ENCODE measurements at places on chromosomes 2 and 18.

GRCh38 chr18:11502368-11502767, 107.0 kb upstream of the SLC35G4 start:
- no peak for DNase-seq

DNA sequence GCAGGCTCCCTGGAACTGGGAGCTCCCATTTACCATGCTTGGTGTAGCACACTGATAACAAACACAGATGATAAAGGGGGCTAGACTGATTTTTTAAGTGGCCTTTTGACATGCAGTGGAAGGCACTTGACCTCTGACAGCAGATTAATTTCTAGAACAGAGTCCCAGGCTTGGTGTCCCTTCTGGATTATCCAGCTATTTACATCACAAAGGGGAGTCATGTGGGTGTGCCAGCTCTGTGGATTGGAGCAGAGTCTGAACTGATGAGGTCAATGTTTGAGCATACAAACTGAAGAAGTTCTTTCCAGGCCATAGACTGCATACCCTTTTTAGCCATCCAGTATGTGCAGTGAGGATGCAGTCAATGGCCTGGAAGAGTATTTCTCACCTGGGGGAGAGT, 31.5 kb upstream of the SIX2 start:
- DNase-seq: no peak

GRCh38 chr2:19046986-19047780, 311.2 kb downstream of the OSR1 start:
- DNase-seq: no peak

DNA sequence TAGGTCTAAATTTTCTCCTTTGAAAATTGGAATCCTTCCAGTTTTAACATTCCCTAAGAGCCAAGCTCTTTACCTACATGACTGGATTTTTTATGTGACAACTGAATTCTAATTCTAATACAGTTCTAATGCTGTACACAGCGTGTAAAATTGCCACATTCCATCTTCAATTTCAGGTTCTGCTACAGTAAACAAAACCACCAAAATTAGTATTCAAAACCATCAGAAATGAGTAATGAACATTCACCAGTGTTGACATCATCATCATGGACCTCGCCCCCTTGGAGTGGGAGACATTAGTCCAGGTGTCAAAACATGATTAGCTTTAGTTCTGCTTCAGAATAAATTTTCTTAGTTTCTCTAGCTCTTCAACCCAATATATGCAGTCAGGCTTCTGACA, 133.6 kb downstream of the MBD2 start:
- DNase-seq: no peak

DNA sequence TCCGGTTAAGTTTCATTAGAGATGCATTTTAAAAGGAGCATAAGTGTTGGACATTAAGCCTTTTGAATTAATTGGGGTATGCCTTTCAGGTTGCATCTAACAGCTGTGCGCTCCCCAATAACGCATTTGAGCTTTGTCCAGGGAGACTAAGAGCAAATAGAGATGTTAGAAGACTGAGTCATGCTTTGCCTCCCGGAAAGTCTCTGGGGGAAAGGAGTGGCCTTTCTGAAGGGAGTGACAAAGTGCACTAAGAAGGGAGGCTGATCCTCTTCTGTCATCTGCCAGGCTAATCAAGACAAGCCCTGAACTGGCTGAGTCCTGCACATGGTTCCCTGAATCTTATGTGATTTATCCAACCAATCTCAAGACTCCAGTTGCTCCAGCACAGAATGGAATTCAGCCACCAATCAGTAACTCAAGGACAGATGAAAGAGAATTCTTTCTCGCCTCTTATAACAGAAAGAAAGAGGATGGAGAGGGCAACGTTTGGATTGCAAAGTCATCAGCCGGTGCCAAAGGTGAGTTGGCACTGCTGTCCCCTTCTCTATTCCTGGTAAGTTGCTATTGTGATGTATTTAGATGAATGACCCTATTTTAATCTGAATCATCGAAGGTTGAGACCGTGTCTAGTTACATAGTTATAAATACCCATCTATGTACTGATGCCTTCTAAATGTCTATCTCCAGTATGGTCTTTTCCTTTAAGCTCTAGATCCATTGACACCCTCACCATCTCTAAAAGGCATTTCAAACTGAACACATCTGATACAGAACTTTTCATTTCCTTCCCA, 12.1 kb downstream of the TTL start:
- DNase-seq: no peak

GRCh38 chr18:574149-574860, 5.9 kb upstream of the CETN1 start:
- DNase-seq: no peak

DNA sequence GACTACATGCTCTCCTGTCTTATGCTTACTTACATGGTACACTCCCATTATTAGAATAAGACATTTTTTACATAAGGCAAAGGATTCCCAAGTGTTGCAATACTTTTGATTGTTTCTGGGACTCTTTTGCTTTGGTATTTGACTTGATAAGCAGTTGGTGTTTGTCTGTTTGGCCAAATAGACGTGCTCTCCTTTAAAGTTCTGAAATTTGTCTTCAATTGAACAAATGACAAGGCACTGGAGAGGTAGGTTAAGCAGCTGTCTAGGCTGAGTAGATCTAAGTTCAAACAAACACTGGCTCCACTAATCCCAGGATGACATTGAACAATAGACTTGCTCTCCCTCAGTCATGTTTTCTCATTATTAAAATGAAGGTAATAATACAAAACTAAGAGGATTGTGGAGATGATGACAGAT, 430.5 kb downstream of the STK39 start:
- no peak for DNase-seq

- DNase-seq: no peak
These were observed 8.9 kb downstream of the COL6A3 start for GRCh38 chr2:237405006-237405559.

- DNase-seq: no peak
These were observed 49.1 kb downstream of the PTGR3 start for GRCh38 chr18:75159646-75160356.

DNA sequence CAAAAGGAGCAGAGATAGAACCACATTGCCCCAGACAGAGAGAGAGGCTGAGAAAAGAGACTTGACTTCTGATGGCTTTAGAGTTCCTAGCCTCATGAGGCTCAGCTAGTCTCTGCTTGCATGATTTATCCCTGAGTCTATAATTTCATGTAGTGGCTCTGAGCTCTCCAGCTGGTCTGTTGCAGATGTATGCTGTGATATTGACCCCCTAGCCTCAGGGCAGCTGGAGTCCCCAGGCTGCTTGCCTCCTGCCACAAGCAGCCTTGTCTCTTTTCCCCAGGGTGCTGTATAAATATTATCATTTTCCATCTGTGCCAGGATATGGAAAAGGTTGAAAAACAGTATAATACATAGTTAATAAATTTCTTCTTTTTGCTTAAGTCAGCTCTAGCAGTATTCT, 467.6 kb upstream of the CWC22 start:
- DNase-seq: no peak

DNA sequence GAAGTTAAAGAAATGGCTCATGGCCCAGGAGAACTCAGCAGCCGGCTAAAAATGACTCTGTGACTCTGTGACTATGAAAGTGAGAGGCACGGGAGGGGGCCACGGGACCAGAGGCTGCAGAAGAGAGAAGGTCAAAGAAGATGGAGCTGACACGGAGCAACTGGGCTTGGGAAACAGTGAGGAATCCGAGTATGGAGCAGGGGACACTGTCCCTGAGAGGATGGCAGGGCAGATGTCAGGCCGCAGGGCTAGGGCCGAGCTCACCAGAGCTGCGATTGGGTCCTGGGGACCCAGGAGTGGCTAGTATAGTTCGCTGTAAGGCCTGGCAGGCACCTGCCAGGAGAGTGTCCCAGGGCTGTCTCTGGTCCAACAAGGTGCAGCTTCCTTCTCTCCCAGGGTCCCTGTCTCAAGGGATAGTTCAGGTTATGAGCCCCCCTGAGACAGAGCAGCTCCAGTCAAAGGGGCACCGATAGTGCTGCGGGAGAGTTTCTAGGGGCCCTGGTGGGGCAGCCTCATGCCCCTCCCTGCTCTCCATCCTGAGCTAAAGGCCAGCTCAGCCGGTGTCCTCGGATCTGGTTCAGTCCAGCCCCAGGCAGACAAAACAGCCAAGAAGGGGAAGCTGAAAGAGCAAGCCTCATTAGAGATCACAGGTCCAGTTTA, 42.7 kb downstream of the CIB4 start:
- no peak for DNase-seq

DNA sequence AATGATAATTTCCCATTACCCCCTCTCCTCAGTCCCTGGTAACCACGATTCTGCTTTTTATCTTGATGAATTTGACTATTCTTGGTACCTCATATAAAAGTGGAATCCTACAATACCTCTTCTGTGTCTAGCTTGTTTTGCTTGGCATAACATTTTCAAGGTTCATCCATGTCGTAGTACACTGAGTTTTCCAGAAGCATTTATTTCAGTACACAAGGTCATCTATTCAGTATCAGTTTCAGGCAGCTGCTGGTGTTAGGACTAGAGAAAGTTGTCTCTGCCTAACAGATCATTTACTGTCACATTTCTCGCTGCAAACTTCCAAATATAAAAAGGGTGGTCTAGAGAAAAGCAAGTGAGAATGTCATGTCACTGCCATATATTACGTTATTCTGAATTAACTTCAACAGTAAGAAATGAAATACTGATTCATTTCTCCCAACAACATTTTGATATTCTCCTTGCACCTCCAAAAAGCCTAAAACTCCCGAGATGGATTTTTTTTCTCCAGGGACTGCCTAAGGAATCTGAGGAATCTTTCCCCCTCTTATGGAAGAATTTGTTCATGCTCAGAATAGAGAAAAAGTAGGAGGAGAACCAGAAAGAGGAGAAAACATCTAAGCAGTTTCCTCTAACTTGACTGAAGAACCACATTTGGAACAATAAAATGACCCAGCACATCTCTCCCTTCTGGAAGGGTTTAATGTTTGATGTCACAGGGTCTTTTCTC, 36.0 kb downstream of the CDK15 start:
- no peak for DNase-seq

DNA sequence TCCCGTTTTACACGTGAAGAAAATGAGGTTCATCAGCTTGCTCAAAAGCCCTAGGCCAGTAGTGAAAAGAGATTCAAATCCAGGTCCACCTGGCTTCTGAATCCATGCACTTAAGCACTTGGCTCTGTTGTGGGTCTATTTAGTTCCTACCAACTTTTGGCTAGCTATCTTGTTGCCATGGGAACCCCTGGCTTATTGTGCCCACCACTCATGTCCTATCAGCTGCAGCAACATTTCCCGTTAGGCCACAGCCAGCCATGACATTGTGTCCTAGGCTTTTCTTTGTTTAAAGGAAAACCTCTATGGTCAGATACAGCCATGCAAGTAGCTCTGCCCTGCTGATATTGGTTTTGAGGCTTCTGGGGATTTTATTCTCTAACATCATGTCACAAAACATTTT, 49.8 kb downstream of the PLEK start:
- no peak for DNase-seq

DNA sequence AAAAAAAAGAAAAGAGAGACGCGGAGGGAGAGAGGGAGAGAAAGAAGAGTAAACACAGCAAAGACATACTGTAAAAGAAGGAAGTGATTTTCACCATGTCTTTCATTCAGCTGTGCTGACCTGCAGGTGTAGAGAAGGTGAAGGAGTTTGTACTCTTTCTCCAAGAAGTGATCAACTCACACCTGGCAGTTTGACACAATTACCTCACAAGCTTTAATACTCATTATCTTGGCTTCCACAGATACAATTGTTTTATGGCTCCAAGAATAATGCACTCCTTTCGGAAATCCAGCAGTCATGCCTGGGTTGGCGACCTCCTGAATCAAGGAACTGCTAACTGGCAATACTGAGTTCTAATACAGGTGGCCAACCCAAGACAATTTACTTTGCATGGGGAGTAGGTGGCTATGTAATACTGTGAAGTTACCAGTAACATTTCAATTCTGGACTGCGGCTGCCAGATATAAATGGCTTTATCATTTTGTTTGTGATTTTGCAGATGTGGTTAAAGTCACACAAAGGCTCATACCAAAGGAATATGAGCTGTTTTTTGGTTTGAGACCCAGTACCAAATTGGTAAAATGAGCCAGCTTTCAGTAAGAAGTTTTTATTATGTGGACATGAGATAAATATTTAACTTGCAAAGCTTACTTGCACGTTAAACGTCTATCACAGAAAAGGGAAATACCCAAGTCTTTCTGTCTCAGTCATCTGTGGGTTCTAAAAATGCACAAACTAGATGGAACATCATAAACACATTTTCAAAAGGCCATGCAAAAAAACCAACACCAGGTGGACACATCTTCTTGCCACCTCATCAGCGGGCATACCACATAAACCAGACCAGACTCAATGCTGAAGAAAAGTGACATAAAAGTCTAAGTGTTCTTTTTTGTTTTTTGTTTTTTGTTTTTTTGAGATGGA, 69.3 kb downstream of the NCKAP5 start:
- DNase-seq: no peak

DNA sequence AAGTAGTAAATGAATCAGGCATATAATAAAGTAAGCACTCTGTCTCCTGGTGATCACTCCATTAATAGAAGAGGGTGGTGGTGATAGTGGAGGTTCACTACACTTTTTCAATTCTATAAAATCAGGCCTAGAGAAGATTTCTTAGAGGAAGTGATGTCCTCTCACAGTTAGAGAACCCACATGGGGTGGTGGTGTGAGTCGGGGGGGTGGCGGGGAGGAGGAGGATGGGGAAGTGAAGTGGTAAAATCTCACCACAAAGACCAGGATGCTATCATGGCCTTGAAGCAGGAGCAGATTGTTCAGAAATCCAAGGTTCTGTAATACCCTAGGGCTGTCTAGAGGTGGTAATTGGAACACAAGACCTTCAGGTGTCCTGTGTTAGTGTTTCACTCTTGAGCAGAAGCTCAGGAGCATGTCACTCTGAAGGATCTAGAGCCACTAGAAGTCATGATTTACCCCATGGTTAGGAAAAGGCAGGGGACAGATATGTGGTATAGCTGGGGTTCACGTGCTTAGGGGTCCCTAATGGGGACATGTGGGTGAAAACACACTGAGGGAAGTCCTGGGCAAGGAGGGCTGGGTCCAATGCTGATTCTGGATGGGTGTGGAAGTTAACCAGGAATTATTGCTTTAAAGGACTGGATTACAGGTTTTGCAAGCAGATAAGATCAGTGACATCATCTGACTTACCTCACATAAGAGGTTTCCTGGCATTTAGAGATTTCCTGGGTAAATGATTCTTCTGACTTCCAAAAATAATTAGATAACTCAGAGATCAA, 31.0 kb downstream of the RNF125 start:
- peak; percentile 20 for DNase-seq

GRCh38 chr2:178229927-178230326, 35.6 kb downstream of the OSBPL6 start:
- no peak for DNase-seq

DNA sequence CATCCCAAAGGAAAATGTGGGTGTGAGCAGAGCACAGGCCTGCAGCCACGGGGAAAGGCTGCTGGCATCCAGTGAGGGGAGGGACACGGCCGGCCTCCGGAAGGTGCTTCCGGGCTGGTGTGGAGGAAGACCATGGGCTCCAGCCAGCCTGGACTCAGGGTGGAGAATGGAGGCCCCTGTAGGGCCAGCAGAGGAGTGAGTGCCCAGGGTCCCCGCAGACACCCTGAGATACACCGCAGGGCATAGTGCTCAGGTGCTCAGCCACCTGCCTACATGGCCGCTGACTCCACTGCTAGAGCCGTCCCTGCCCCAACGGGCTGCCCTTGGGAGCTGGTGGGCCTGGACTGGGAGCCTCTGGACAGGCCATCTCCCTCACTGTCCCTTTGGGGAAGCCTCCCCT, 28.5 kb upstream of the SNTG2 start:
- DNase-seq: no peak
